ENCODE measurements at places on chromosomes 3 and 15. TPM values are rescaled to one million over a fixed set of nuclear protein-coding genes. Genes with fewer than 3 reads are reported as not detected.
A peak's percentile ranks its signal among the peaks of the same experiment; 100 is the strongest.

DNA sequence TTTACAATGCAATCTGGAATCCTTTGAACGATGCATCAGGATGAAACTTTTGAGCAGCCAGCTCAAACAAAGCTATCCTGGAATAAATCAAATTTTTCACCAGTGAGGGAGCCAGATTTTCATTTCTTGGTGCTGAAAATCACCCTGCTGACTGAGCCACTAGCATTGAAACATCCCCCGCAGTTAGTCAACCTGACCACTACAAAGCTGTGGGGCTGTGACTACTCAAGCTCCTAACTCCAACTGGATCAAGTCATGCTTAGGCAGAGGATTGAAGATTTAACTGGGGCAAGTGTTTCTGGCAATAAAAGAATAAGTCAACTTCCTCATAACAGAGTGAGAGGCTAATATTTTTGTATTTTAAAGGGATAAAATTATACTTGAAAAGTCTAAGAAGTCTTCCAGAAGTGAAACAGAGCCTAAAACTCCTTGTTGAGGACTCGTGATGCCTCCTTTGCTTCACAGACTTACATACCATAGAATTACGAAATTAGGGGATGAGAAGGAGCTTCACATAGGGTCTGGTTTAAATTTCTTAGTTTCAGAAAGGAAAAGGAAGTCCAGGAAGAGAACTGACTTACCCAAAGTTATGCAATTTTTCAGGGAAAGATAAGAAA lies 177.8 kb downstream of the SERPINI1 start:
- H3K36me3 ChIP-seq: no peaks in the 10 kb centered on the region
- no peaks in the 10 kb centered on the region for H3K27me3 ChIP-seq
- H3K4me1 ChIP-seq: no peaks in the 10 kb centered on the region
- no peak overlapping the region for H3K27ac ChIP-seq

- H3K4me1 ChIP-seq: peaks cover 3% of the 10 kb centered on the region
- no peaks in the 10 kb centered on the region for H3K27me3 ChIP-seq
- no peaks in the 10 kb centered on the region for H3K36me3 ChIP-seq
- DNase-seq: no peak
- H3K4me3 ChIP-seq: no peak overlapping the region
- H3K27ac ChIP-seq: no peak overlapping the region
Observed at GRCh38 chr3:129534428-129535027, 6.1 kb downstream of the RHO start.

- H3K27me3 ChIP-seq: no peaks in the 10 kb centered on the region
- H3K36me3 ChIP-seq: no peaks in the 10 kb centered on the region
- H3K4me3 ChIP-seq: no peak overlapping the region
- DNase-seq: no peak
- no peaks in the 10 kb centered on the region for H3K4me1 ChIP-seq
- no peak overlapping the region for H3K27ac ChIP-seq
Observed at GRCh38 chr3:180420804-180421203, 181.2 kb upstream of the TTC14 start.

DNA sequence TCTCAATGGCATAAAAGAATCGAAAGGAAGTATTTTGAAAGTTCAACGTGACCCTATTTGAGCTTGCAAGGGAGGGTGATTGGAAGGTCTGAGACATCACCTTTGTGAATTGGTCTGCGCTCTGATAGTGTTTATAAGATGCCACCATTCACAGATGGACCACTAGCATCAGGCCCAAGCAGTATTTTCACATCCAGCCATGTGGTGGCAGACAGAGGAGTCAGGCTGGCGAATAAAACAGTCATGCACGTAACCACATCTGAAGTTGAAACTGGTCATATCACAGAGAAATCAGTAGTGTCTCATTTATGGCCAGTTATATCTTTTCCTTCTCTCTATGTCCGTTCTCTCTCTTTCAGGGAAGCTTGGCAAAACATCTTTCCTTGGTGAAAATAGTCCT lies 170.1 kb upstream of the ONECUT1 start:
- no peaks in the 10 kb centered on the region for H3K4me1 ChIP-seq
- no peak for DNase-seq
- H3K27ac ChIP-seq: no peak overlapping the region
- H3K4me3 ChIP-seq: no peak overlapping the region

GRCh38 chr15:59746777-59747176 lies 57.7 kb upstream of the BNIP2 start:
- H3K4me3 ChIP-seq: no peak overlapping the region
- H3K4me1 ChIP-seq: no peaks in the 10 kb centered on the region
- DNase-seq: no peak
- H3K36me3 ChIP-seq: no peaks in the 10 kb centered on the region

- H3K4me3 ChIP-seq: no peak overlapping the region
- H3K4me1 ChIP-seq: 0 out of 2 replicates have a peak, but pooled peaks cover 5% of the 10 kb centered on the region
- peaks cover 31% of the 10 kb centered on the region for H3K36me3 ChIP-seq
- H3K27ac ChIP-seq: no peak overlapping the region
- H3K27me3 ChIP-seq: no peaks in the 10 kb centered on the region
Observed at GRCh38 chr3:47874913-47875312, 72.0 kb downstream of the DHX30 start.

DNA sequence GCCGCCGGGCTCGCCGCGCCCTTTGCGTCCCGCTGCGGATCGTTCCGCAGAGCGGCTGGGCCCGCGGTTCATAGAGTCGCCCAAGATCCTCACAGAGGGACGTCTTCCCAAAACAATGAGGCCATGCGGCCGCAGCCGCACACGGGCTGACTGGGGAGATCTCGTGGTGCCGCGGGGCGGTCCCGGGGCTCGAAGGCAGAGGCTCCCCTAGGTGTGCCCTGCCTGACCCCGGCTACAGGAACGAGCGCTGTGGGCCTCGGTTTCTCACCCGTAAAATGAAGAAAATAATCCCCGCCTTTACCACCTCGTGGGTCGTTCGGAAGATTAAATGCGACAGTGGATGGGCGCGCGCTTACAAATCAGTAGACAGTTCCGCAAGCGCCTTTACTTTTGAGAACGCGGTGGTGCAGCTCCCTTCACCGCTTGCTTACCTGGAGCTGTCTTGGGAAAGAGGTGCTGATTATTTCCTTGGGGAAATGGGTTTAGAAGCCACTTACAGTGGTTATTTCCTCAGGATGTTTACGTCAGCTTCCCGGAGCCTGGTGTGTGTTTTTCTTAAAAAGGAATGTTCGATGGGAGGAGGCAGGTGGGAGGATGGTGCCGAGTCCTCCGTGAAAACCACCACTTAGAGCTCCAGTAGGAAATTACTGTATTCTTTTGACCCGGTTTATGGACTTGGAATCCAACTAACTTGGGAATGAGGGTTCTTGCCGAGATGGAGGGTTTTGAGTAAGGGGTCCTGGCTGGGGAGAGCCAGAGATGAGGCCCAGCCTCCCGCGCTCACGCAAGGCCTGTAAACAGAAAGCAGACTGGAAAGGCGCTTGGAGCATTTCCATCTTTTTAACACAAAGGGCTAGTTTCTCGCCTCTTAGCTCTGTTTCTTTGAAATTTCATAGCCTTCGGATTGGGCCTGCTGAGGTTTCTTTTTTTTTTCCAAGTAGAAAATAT lies 1.9 kb upstream of the MEX3B start:
- no peaks in the 10 kb centered on the region for H3K27me3 ChIP-seq
- peaks cover 12% of the 10 kb centered on the region for H3K36me3 ChIP-seq
- peak overlapping the region; percentile 56 for H3K27ac ChIP-seq
- DNase-seq: peak; percentile 36
- peak overlapping the region; percentile 85 for H3K4me3 ChIP-seq

DNA sequence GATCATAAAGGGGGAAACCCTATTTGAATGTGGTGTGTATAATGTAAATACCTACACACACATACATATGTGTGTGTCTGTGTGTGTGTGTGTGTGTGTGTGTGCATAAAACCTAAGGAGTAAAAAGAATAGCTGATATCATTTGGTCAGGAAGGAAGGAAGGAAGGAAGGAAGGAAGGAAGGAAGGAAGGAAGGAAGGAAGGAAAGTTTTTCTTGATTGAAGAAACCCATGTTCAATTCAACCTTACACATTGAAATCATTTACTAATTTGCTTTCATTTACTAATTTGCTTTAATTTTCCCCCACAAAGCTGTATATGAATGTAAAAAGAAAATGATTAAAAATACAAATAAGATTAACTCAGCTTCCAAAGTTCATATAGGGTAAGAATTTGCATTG lies 386.6 kb downstream of the ROBO2 start:
- no peaks in the 10 kb centered on the region for H3K4me1 ChIP-seq
- no peaks in the 10 kb centered on the region for H3K27me3 ChIP-seq
- no peak overlapping the region for H3K27ac ChIP-seq
- no peaks in the 10 kb centered on the region for H3K36me3 ChIP-seq
- no peak for DNase-seq
- no peak overlapping the region for H3K4me3 ChIP-seq

DNA sequence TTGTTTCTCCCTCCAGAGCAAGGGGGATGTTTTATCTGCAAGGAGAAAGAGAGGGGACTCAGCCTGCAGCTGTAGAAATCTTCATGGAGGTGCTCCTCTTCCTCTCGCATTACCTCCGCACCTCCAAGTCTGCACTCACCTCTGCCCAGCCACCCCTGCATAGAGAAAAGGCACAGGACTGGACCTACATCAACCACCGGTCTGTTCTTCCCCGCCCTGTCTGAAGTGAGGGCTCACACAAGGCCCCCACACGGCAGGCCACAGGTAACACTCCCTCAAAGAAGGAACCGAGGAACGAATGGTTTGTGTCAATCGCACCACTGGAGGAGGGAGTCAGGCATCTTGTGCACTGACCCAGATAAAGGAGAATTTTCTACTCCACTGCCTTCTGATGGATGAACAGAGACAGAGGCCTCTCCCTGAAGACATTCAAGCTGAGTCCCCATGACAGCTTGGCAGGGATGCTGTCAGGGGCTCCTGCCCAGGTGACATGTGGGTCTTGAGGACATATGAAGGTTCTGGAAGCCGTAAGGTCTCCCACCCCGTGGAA lies 260.3 kb downstream of the XXYLT1 start:
- no peak overlapping the region for H3K27ac ChIP-seq
- no peak for DNase-seq
- H3K36me3 ChIP-seq: no peaks in the 10 kb centered on the region
- no peaks in the 10 kb centered on the region for H3K27me3 ChIP-seq

DNA sequence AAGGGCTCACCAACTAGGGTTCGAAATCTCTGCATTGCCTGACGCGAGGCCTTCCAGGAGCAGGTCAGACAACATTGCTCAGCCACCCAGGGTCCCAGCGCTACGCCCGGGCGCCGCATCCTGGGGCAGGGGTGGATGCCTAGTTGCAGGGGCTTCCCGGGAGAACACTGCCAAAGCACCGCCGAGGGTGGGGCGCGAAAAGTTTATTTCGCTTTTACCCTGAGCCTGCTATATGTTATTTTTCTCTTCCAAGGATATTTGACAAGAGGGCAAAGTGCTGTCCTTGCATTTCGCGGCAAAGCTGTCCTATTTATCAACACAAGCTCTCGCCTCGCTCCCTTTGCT lies 549 bp upstream of the SOX14 start:
- H3K4me1 ChIP-seq: no peaks in the 10 kb centered on the region
- H3K27me3 ChIP-seq: peaks cover 9% of the 10 kb centered on the region
- DNase-seq: no peak
- no peak overlapping the region for H3K27ac ChIP-seq
- no peak overlapping the region for H3K4me3 ChIP-seq
- no peaks in the 10 kb centered on the region for H3K36me3 ChIP-seq

GRCh38 chr3:99430348-99431134 lies 207.9 kb upstream of the COL8A1 start:
- H3K27ac ChIP-seq: no peak overlapping the region
- no peak overlapping the region for H3K4me3 ChIP-seq
- no peaks in the 10 kb centered on the region for H3K4me1 ChIP-seq
- no peaks in the 10 kb centered on the region for H3K27me3 ChIP-seq
- DNase-seq: no peak
- no peaks in the 10 kb centered on the region for H3K36me3 ChIP-seq

DNA sequence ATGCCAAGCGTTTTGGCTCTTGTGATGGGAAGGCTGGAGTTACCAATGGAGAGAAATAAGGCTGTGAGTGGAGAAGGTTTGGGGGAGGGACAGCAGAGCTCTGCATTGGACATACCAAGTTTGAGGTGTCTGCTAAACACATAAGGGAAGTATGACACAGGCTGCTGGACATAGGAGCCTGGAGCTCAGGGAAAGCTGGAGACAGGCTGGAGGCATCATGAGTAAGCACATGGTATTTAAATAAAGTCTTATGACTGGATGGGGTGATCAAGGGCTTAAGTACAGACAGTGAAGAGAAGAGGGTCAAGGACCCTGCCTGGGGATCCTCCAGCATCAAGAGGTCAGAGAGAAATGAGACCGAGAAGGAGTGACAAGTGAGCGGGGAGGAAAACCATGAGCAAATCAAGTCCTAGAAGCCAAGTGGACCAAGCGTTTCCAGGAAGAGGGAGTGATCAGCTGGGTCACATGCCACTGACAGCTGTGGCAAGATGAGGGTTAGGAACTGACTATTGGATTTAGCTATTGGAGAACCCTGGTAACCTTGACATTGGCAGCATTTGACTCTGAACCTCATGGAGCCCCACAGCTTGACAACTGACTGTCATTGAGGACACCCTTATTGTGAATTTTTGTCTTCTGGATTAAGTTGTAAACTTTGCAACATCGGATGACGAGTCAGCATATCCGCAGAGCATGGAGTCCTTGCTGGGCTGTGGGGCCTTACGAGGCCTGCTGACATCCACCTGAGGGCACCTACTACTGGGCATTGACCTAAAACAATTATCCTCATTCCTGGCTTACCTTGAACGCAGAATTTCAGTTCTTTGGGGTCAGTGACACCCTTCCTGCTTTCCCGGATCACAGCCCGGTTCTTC lies 78.7 kb upstream of the ETV5 start:
- no peaks in the 10 kb centered on the region for H3K36me3 ChIP-seq
- no peaks in the 10 kb centered on the region for H3K27me3 ChIP-seq
- no peaks in the 10 kb centered on the region for H3K4me1 ChIP-seq
- H3K27ac ChIP-seq: no peak overlapping the region
- DNase-seq: no peak
- H3K4me3 ChIP-seq: no peak overlapping the region

DNA sequence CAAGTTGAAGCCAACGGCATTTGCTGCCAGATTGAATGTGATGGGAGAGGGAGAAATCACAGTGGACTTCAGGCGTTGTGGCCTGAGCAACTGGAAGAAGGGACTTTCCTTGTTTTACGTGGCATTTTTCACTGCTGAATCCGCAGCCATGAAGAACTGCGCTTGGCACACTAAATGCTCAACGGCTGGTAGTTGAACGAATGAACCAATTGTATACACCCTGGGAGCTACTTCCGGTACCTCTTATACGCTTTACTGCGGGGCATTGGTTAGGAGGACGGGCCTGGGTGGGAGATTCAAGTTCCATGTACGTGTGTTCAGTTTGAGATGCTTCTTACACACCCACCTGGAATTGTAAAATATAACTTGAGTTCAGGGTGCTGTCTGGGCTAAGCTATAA lies 5.2 kb downstream of the SYNM start:
- H3K36me3 ChIP-seq: peaks cover 3% of the 10 kb centered on the region
- no peak for DNase-seq

GRCh38 chr15:94164971-94165370 lies 66.4 kb upstream of the MCTP2 start:
- no peaks in the 10 kb centered on the region for H3K36me3 ChIP-seq
- no peak overlapping the region for H3K4me3 ChIP-seq
- no peaks in the 10 kb centered on the region for H3K4me1 ChIP-seq
- H3K27me3 ChIP-seq: no peaks in the 10 kb centered on the region

GRCh38 chr3:69205385-69205784 lies 83.0 kb upstream of the LMOD3 start:
- no peaks in the 10 kb centered on the region for H3K4me1 ChIP-seq
- no peaks in the 10 kb centered on the region for H3K27me3 ChIP-seq
- H3K4me3 ChIP-seq: no peak overlapping the region
- no peak overlapping the region for H3K27ac ChIP-seq

Gene VPS18
- 16.6 TPM for total RNA-seq

Gene YEATS2
- 38.3 TPM for total RNA-seq

Gene NEK10
- total RNA-seq: 1.1 TPM

Gene PIGBOS1
- total RNA-seq: 11.2 TPM

Gene PODXL2
- total RNA-seq: 10.9 TPM

Gene MUSTN1
- 35.7 TPM for total RNA-seq

Gene NDUFAF3
- total RNA-seq: 58.9 TPM

Gene CHST2
- 2.3 TPM for total RNA-seq

Gene CYP11A1
- not detected for total RNA-seq

Measured in SJCRH30 (cell line).